ENCODE measurements at places on chromosomes 5 and 9.

DNA sequence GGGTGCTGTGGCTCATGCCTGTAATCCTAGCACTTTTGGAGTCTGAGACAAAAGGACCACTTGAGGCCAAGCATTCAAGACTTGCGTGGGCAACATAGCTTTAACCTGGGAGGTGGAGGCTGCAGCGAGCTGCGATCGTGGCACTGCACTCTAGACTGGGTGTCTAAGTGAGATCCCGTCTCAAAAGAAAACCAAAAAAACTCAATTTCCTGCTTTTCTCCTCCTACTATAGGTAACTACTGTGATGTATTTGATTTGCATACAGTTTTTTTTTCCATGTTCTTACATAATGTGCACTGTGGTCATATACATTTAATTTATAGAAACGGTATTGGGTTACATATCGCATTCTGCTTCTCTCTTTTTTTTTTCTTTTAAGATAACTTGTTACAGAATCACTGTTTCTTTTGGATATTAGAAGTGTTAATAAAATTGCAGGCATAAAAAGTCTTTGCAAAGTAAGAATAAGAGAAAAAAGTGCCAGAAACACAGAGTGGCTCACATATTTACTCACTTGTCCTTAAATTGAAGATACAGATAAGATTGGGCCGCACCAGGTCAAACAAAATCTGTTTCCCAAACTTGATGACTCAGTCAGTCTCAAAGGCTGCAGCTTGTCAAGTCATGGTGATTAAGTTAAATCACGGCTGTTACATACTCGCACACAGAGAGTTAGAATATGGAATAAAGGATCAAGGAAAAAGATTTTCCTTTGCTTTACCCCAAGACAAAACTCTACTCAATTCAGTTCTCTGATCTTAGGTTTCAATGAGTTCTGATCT is 2.0 kb upstream of the PTGR1 start:
- DNase-seq: no peak

- no peak for DNase-seq
These were observed 37.4 kb downstream of the ELOVL7 start for GRCh38 chr5:60806591-60807243.

- no peak for DNase-seq
These were observed 66.6 kb upstream of the SPATA31D4 start for GRCh38 chr9:81861644-81862043.

DNA sequence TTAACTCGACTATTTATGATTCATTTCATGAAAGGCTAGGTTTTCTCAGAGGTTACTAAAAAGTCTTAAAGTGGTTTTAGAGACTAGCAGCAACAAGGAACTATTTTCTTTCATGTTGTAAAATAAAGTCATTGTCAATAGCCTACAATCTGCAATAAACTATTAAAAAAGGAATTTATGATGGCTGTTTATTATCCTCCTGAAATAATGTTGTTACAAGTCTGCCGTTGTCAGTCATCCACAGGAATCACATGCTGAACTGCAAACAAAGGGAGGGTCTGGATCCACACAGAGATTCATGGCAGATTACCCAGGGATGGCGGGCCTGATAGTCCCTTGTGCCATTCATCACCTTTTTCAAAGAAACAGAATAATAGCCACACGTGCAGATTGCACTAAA is 49.2 kb downstream of the TMEM174 start:
- no peak for DNase-seq

DNA sequence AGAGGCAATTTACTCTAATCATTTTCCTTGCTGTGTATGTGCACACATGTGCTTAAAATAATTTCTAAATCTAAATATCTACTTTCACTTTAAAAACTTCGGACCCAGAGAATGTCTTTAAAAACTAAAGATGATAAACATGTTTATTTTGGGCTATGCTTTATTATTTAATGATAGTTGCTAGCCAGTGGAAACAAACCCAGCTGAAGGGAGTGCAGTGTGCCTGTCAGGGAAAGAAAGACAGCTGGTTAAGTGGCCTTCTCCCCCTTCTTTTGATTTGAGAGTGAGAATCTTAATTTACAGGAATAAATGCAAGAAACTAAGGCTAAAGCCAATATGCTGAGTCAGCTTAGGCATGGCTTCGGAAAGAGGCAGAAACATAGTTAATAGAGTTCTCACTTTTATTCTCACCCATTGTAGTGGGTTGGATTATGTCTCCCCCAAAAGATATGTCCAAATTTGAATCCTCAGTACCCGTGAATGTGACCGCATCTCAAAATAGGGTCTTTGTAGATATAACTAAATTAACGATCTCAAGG is 111.4 kb downstream of the DCP2 start:
- no peak for DNase-seq

GRCh38 chr5:10257870-10258269 is 7.8 kb downstream of the CCT5 start:
- no peak for DNase-seq

- no peak for DNase-seq
These were observed 52.1 kb downstream of the CTNND2 start for GRCh38 chr5:11851965-11852716.

DNA sequence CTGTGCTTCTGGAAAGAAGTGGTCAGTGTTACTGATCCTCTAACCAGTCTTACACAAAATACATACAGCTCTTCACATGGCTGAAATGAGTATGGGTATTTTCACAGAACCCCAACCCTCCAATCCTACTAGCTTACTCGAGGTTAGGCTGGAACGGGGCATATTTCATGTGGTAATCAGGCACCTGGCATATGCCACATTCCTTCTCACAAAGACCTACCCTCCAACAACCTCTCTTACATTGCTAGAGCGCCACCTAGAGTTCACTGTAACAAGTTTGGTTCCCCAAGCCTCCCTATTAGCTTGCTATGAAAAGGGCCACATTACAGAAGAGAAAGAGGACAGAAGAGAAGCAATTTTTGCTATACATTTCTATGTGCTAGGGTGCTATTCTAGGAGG is 597.3 kb downstream of the PRELID2 start:
- DNase-seq: peak; percentile 82

- DNase-seq: no peak
These were observed 172.7 kb upstream of the RIOK2 start for GRCh38 chr5:97355775-97356174.

DNA sequence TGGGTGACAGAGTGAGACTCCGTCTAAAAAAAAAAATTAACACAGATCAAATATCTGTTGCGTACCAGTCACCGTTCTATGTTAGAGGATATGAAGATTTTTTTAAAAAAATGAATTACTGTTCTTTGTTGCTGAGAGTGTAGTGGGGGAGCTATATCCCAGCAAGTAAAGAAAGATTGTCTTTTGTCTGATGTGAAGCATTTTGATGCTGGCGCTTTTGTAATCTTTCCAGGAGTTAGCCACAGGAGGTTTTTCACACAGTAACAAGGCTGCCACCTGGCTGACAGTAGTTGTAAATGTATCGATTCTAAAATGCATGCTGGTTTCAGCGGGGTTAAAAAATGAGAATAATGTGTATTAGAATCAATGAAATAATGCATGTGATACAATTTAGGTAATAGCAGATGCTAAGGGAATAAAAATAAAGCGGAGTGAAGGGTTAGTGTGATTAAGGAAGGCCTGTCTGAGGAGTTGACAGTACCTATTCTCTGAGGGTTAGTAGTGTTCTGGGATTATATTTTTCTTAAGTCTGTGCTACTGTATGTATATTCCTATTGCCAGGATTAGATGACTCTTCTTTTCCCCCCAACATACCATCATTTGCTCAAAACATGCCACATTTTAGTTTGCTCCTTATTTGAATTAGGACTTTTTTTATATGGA is 3.4 kb downstream of the LMNB1 start:
- DNase-seq: peak; percentile 58

DNA sequence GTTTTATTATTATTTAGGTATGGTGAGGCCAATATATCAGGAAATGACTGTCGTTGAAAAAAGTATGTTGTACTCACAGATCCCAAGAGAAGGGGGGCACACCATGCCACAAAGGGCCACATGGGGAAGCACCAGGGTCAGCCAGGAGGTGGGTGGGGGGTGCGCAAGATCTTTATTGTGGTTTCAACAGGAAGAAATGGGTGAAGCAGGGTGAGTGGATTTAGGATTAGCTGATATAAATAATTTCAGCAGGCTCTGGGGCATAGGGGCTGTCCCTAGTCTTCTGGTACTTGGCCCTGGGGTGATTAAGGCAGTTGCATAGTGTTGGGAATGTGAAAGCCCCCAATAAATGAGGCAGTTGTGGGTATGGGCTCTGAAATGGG is 8.6 kb downstream of the PDCD1LG2 start:
- no peak for DNase-seq

GRCh38 chr5:87282269-87282668 is 14.6 kb downstream of the RASA1 start:
- no peak for DNase-seq

DNA sequence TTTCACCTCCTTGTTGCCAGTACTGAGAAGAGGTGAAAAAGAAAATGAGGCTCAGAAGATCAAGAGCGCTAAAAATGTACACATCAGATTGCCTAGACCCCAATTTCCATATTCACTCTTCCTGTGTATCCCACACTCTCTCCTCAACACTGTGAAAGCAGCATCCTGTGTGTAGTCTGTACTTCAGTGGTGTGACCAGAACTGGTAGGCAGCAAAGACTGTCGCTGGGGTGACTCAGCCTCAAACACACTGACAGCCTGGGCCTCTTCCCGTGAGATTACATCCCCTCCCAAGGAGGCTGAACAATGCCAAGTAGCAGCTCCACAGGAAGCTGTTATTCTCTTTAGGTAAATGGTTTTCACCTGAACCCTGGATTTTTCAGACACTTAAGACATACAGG is 135.5 kb downstream of the CCDC192 start:
- DNase-seq: no peak

GRCh38 chr9:126701813-126702140 is 88.0 kb downstream of the LMX1B start:
- DNase-seq: no peak

DNA sequence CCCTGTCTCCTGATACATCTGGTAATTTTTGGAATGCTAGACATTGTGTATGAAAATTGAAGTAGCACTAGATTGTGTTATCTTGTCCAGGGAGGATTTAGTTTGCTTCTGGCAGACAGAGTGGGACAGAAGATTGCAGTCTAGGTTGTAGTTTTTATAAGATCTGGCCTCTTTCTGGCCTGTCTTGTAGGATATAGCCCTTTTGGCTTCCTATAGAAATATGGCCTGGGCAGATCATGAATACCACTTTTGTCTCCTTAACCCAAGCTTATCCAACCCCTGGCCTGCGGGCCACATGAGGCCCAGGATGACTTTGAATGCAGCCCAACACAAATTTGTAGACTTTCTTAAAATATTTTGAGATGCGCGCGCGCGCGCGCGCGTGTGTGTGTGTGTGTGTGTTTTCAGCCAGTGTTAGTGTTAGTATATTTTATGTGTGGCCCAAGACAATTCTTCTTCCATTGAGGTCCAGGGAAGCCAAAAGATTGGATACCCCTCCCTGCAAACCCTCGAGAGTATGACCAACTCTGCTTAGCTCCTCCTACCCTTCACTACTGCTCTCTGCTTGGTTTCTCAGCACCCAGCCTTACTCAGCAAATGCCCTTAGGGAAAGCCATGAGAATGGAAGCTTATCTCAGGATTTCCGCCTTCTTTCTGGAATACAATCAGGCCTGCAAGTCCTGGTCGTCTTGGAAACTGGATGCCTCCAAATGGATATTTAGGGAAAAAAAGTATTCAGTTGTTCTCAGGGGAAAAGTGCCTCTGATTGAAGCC is 26.5 kb downstream of the ANKRD33B start:
- DNase-seq: no peak

DNA sequence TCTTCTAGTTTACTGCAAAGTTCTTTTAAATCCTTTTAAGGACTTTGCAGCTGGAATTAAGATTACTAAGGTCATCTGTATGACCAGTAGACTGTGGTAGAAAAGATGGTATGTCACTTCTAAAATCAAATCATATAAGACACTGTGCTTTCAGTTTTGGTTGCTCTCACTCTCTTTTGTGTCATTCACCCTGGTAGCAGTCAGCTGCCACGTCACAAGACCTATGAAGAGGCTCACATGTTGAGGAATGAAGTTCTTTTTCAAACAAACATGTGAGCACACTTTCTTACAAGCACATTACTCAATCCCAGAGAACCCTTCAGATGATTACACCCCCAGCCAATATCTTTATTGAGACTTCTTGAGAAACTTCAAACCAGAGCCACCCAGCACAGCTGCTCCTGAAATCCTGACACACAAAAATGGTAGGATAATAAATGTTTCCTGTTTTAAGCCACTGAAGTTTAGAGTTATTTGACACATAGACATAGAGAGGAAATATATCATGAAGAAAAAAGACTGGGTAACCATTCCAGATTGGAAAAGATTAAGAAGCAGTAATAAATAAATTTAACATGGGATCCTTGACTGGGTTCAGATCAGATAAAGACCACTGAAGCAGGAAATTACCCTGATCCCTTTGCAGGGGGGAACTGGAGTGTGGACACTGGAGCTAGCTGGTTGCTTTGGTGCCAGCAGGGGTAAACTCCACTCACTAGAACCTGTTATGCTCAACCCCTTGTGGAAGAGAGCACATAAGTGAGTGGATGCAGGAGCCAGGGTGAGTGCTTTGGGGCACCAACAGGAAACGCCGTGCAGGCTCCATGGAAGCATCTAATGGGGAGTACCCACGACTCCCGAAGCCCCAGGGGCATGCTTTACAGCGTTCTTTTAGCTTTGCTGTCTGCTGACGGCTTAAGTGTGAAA is 64.1 kb downstream of the SLCO4C1 start:
- DNase-seq: no peak

DNA sequence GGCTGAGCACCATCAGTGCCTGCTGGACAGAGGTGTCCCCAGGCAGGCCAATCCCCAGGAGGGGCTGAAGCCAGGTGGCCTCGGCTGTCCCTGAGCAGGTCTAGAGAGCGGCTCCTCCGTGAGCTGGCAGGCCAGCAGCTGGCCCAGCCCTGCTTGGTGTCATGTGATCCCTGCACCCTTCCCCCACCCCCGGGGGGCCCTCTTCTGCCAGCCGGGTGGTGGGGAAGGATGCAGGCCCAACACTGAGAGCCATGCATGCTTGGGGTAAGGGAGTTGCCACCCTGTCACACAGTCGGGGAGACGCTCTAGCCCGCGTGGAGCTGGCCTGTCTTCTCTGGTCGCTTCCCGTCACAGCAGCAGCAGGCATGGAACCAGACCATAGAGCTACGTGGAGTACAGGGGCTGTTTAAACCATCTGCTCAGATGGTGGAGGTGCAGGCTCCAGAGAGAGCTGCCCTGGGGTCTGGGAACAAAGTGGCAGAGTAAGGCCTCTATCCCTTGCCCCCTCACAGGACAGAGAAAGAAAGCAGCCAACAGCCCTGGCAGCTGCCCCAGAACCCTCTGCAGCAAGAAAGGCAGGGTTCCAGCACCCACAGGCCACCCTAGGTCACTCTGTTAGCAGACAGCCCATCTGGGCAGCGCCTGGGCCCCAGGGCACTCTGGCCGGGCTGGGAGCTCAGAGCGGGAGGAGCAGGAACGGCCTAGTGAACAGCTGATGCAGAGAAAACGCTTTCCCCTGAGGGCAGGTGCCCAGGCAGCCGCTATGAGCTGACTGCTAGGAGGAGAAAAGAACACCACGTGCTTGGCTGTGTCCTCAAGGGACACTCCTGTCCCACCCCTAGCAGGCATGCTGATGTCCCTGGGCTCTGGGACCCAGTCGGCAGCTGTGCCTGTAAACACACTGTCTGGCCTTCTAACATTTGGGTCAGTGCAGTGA is 6.8 kb downstream of the RALGDS start:
- DNase-seq: peak; percentile 50
